ENCODE measurements at places on chromosomes 13 and 19.

GRCh38 chr13:19838865-19839275 lies 24.6 kb downstream of the ZMYM5 start:
- DNase-seq: no peak

DNA sequence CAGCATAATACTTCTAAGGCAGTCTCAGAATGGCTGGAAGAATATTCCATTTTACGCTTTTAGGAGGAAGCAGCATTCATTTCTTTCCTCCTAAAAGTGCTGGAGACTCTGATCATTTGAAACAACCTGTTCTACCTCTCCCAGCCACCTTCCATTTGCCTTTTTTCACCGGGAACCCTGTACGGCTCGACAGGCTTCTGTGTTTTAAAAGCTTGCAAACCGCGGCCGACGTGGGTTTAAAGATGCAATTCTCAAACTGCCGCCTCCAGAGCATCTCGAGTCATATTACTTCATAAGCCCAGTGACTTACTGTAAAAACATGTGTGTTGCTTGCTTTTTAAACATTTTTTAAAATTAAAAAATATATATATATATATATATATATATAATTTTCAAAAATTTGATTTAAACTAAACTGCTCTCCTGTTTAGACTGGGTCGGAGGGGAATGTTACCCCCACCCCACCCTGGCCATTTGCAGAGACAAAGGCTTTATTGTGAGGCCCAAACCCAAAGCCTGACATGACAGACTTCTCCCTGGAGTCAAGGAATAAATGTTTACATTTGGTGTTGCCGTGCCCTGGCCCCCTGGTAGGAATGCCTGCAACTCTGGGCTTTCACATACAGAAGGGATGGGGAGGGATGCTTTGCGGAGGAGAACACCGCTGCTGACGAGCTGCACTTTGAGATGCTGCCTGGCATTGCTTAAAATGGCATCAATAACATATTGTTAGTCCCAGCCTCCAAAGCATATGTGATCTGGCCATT lies 30.4 kb downstream of the ZNF536 start:
- DNase-seq: no peak

GRCh38 chr13:52012512-52012836 lies 276 bp downstream of the ALG11 start:
- DNase-seq: no peak

GRCh38 chr19:18059902-18060301 lies 26.8 kb downstream of the IL12RB1 start:
- DNase-seq: no peak

DNA sequence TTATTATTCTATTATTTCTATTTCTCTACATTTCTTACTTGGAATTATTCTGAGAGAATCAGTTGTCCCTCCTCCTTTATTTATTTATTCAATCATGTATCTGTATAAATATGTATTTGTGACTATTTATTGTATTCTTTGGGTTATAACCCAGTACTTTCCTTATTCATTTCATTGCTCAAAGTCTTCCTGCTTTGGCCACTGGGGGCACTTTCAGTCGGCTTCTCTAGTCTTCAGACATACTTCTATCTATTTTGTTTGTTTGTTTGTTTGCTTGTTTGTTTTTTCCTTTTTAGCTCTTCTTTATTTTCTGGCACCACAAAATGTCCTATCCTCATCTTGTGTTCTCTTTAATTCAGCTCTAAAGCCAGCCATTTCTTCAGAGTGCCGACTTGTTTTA lies 260.4 kb downstream of the NALCN start:
- no peak for DNase-seq

GRCh38 chr13:81487151-81487550 lies 1146.2 kb upstream of the SPRY2 start:
- DNase-seq: no peak

DNA sequence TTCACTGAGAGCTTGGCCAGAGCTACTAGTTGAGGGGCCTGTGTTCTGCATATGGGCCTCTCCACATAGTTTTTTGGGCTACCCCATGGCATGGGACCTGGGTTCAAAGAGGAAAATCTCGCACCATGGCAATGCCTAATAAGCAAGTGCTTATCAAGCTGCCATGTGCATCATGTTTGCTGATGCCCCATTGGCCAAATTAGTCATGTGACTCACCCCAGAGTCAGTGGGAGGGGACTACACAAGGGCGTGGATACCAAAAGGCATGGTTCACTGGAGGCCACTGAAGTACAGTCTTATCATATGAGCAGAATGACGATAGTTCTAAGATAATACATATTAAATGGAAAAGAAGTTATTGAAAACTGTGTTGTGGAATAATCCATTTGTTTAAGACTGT lies 214.8 kb downstream of the LMO7 start:
- no peak for DNase-seq

GRCh38 chr13:81048026-81048461 lies 707.1 kb upstream of the SPRY2 start:
- DNase-seq: no peak

DNA sequence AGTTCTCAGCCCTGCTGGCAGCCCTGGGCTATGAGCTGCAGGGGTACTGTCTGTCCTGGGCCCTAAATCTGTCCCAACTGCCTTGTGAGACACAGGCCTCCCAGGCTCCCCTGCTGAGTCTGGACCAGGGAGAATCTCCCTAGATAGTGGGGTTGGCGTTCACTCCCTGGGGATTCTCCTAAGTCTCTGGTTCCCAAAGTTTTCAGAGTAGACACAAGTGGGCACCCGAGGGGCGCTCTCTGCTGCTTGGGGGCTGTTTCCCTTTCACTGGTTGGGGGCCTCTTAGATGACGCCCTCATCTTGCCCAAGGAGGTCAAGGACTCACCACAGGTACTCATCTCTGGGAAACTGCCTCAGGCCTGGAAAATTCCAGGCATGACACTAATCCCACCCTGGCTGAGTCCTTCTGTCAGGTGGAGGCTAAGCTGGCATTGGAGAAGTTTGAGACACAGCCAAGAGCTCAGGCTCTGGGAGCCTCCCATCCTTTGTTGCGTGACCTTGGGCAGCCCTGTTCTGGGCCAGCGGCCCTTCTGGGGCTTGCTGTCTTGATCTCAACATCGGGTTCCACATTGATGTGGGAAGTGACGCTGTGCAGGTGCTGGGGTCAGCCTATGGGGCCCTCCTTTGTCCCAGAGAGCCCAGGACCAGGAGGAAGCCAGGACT lies 3.9 kb downstream of the RPL18A start:
- DNase-seq: no peak

Data from activated T-cell treated with anti-CD3 and anti-CD28 coated beads for 4 hours (primary cell).